A549 treated with Mapracorat at 1 μM for 4 hours (cell line): ENCODE measurements at places on chromosomes 11 and 22. TPM values are rescaled to one million over a fixed set of nuclear protein-coding genes. Genes with fewer than 3 reads are reported as not detected.

Gene CRYBB2
- not detected in 5 replicates for total RNA-seq

Gene BID
- 54.0 to 88.5 TPM (median 75.5 TPM) in 5 replicates for total RNA-seq

Gene ZBTB16
- 0.43 to 1.1 TPM (median 0.78 TPM) in 5 replicates for total RNA-seq

Gene SNU13
- 111 to 197 TPM (median 184 TPM) in 5 replicates for total RNA-seq

Gene ARHGEF17
- 9.2 to 14.6 TPM (median 11.7 TPM) in 5 replicates for total RNA-seq

Gene GRIK4
- not detected in 5 replicates for total RNA-seq

Gene TRIM22
- 0.80 to 1.4 TPM (median 0.87 TPM) in 5 replicates for total RNA-seq

Gene ISX
- not detected in 5 replicates for total RNA-seq

Gene PDE3B
- 1.8 to 2.2 TPM (median 1.8 TPM) in 5 replicates for total RNA-seq

Gene MS4A1
- total RNA-seq, result not detected in 5 replicates

Gene HBD
- not detected in 5 replicates for total RNA-seq

Gene KIAA1671
- 8.9 to 12.4 TPM (median 11.2 TPM) in 5 replicates for total RNA-seq

Gene BACE1
- total RNA-seq, result 8.5 to 10.3 TPM (median 10.1 TPM) in 5 replicates

Gene C11orf52
- 0.18 to 0.28 TPM (median 0.21 TPM) in 3 of 5 replicates, not detected in the others for total RNA-seq

Gene ANO5
- 1.3 to 1.9 TPM (median 1.5 TPM) in 5 replicates for total RNA-seq

Gene HEPHL1
- total RNA-seq, result not detected in 5 replicates

Gene MRGPRX3
- not detected in 5 replicates for total RNA-seq

Gene APOL6
- total RNA-seq, result 1.3 to 1.6 TPM (median 1.4 TPM) in 5 replicates

Gene NCAM1
- total RNA-seq, result 0.33 TPM in 1 of 5 replicates, not detected in the others

Gene SSTR3
- not detected in 5 replicates for total RNA-seq
